ENCODE measurements at places on chromosomes 13 and 19.

DNA sequence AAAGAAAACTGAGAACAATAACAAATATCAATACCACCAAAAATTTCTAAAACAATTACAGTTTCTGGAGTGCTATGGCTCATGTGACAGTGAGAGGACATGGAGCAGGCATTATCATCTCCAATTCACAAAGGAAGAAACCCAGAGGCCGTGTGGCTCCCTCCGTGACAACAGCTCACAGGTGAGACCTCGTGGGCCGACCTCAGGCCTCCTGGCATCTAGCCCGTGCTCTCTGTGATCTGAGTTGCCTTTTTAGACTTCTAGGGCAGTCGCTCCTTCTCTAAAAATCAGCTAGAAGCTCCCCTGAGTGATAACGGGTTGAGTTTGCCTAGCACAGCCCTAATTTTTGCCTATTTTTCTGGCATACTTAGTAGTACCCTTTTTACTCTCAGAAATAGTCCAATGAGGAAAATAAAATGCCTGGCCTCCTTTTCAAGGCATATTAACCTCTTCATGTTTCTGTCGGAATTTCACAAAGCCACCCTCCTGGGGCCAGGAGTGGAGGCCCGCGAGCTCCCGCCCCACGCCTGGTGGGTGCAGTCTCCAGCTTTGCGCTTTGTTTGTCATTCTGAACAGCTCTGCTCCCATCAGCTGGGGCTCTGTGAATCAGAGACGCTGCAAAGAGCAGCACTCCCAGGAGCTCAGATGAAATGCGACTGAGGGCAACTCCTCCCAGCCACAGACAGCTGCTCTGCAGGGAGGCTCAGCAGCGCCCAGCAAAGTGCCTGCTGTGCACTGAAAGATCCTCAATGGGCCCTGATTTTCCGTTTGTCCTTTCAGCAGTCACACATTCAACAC is 292.5 kb downstream of the UQCRFS1 start:
- no peak for DNase-seq

DNA sequence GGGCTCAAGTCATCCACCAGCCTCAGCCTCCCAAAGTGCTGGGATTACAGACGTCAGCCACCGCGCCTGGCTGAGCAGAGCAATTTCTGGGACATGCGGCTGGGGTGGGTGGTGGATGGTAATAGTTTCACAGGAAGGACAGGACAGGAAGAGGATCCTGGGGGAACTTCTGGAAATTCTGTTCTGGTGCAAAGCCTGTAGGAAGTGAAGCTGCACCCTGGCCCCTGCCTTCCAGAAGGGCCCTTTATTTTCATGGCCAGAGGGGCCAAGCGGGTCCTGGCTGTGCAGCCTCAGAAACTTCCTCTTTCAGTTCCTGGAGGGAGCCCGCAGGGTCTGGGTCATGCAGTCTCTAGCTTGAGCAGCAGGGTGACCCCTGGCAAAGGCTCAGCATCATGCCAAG is 15.7 kb downstream of the FEM1A start:
- DNase-seq: no peak

DNA sequence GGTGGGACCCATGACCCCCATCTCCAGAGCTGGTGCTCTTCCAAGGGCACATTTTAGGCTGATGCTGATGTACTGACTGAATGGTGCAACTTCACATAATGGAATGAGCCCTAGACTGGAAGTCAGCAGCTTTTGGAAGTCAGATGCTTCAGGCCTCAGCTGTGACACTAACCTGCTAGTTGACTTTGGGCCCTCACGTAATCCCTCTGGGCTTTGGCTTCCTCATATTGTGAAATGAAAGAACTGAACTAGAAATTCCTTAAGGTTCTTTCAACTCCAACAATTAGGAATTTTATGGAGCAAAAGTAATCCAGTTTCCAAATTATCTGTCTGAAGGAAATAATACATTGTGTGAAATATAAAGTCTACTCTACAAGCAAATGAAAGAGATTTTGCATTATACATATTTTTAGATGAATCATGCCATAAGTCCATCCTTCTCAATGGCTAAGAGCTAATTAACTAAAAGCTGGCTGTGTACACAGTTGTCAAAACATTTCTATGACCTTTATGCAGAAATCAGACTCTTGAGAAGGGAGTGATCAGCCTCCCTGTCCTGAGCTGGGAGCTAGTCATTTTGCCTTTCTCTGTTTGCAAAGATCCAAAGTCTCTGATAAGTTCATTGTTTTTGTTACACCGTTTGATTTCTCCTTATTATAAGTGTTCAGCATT is 204.2 kb downstream of the DCLK1 start:
- DNase-seq: peak; percentile 14

GRCh38 chr13:32428581-32429432 is 877 bp upstream of the N4BP2L1 start:
- no peak for DNase-seq

- DNase-seq: no peak
Observed at GRCh38 chr13:113499936-113500335, 9.4 kb upstream of the DCUN1D2 start.

GRCh38 chr19:4018775-4019504 is 11.4 kb downstream of the PIAS4 start:
- no peak for DNase-seq

GRCh38 chr19:16446108-16446723 is 25.6 kb downstream of the EPS15L1 start:
- no peak for DNase-seq

DNA sequence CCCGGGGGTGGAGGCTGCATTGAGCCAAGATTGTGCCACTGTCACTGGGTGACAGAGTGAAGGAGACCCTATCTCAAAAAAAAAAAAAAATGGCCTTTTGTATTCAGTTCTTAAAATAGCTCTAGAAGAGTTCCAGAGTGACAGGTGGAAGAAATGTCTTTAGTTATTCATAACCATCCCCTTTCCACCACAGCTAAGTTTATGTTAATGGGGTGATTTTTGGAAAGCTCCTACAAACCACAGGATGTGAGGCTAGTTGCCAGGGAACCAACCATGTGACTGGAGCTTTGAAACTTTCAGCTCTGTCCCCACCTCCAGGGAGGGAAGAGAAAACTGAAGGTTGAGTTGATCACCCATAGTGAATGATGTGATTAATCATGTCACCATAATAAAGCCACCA is 6.9 kb downstream of the ZNF490 start:
- no peak for DNase-seq

GRCh38 chr19:7926021-7926726 is at the start of gene CTXN1:
Gene CTXN1, minus strand, starts transcription at chr19:7926135. Its CDS starts 597 bp downstream, at chr19:7925538.
- DNase-seq: peak; percentile 21

DNA sequence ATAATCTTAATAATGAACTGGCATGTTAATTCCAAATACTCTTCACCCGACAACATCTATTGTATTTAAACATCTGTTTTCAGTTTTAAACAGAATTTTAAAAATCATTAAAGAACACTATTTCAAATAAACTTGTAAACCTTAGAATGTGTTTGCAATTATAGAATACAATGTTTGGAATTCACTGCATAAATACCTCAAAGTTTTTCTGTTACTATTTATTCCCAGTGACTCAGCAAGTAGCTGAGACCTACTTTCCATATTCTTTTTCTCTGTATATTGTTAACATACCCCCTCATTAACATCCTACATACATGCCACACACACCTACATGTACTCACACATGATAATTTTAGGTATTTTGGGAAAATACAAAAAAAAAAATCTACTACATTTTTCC is 1134.3 kb downstream of the SLITRK1 start:
- peak; percentile 75 for DNase-seq

DNA sequence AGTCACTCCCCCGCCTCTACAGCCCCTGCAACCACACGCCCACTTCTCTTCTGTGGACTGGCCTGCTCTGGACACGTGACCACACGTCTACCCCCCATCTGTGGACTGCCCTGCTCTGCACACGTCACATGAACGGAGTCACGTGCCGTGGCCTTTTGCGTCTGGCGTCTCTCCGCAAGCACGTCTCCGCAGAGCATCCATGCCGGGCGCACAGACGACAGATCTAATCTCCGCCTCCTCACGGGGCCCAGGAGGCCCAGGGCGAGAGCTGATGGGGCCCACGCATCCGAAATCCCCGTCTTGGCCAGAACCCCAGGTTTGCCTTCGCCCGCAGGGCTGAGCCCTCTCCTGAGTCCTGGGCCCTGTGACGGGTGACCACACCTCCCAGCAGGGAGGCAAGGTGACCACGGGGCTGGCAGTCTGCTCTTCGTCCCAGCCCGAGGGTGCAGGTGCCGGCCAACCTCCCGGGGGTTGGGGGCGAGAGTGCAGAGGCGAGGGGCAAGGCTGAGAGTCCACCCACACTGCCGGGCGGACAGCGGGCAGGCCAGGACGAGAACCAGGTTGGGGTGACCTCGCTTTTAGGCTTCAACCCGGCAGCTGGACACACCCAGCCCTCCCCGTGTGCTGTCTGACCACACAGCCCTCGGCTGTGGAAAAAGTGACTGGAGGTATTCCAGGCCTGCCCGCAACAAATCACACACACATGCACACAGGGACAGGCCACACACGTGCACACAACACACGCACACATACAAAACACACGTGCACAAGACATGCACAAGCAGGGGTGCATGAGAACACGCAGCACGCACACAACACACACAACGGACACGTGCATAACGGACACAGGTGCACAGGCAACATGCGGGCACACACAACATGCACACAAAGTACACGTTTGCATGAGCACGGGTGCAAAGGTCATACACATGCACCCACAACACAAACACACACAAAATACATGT is 3.9 kb downstream of the SBNO2 start:
- peak; percentile 54 for DNase-seq

DNA sequence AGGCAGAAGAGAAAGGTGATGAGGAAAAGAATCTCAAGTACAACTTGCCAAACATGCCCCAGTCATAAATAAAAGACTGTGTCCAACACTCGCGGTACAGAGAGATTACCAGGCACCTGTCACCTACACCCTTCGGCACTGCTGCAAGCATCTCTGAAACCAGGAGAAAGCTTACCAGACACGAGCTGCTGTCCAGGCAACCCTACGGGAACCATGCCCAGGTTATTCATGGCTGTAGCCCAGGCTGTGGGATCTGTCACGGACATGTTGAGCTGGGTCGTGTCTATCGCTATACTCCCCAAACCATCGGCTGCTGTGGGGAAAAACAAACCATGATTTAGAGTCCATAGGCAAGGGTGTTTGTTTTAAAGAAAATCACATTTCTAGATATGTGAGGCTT is 375.0 kb downstream of the ENOX1 start:
- no peak for DNase-seq

- DNase-seq: no peak
Observed at GRCh38 chr13:29577136-29578051, 18.1 kb downstream of the SLC7A1 start.

DNA sequence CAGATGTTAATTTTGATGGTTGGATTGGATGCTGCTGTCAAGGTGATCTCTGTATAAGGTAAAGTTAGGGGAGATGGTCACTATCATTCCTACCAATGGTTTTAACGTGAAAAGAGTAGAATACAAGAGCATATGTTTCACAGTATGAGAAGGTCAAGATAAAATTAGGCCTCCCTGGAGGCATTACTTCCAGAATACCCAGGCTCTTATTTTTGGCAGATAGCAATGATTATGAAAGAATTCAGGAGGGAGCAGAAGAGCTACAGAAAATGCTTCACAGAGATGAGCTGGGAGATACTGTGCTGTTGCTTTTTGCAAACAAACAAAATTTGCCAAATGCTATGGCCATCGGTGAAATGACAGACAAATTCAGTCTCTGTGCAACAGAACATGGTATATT is 547.5 kb upstream of the SPRY2 start:
- DNase-seq: peak; percentile 8

- peak; percentile 75 for DNase-seq
Observed at GRCh38 chr19:48400018-48400742, 6.7 kb downstream of the GRIN2D start.

GRCh38 chr13:84997858-84998257 is 801.4 kb downstream of the SLITRK6 start:
- no peak for DNase-seq

DNA sequence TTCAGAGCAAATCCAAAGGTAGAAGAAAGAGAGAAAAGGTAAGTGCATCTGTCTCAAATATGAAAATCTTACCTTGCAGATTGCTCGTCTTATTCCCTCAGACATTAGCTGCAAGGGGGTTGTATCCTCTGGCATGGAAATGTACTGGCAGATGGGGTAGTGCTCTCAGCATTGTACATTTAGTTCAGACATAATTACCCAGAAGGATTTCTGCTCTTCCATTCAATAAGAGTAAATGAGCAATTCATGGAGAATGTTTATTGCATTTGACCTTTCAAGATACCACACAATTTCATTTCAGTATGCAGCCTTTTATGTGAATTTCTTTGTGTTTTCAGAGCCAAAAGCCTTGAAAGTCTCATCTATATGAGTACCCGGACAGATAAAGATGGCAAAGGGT is 63.8 kb downstream of the SCEL start:
- DNase-seq: no peak

- DNase-seq: no peak
Observed at GRCh38 chr19:12708641-12709040, 12.2 kb upstream of the FBXW9 start.

GRCh38 chr19:53531457-53531856 is 6.5 kb upstream of the ZNF331 start:
- no peak for DNase-seq

DNA sequence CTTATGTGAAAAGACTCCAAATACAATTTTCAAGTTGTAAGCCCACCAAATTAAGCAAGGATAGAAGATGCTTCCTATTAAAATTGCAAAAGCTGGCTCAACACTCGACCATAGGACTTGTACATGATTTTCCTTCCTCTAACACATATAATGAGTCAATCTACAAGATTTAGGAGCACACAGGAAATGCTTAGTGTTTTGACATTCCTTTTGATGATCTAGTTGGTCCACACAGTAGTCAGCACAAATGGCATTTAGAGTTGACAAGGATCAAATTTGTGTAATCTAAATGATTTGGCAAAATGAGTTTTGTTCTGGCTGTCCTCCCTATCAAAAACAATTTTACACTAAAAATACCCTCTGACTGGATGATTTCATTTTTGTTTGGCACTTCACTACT is 340.2 kb downstream of the DIAPH3 start:
- peak; percentile 41 for DNase-seq

- no peak for DNase-seq
Observed at GRCh38 chr19:4361152-4362046, 18.0 kb downstream of the MPND start.

DNA sequence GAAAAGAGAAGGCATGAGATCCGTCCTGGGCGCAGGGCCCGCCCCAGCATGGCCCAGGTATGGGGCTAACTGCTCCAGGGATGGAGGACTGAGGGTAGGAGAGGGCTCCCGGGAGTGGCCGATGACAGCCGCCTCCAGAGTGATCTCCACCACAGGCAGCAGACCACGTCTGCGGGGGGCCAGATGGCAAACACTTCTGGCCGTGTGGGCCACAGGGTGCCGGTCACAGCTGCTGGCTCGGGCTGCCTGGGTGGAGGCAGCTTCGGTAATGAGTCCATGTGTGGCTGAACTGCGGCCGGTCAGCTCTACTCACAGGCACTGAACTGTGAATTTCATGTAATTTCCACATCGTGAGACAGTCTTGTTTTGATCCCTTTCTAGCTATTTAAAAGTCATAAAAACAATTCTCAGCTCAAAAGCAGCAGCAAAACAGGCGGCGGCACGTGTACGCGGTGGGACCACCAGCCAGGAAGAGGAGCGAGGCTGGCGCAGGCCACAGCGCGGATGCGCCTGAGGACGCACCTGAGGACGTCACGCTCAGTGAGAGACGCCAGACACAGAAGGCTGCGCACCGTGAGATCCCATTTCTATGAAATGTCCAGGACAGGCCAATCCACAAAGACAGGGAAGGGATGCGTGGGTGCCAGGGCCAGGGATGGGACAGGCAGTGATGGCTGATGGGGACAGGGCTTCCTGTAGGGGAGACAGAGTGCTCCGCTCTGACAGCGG is 4.0 kb downstream of the LSM7 start:
- no peak for DNase-seq

GRCh38 chr19:20182222-20182785 is 15.3 kb downstream of the ZNF486 start:
- DNase-seq: no peak

- DNase-seq: peak; percentile 74
Observed at GRCh38 chr13:76667551-76667950, 218.7 kb downstream of the KCTD12 start.
